ENCODE measurements at places on chromosomes 1 and 21. TPM values are rescaled to one million over a fixed set of nuclear protein-coding genes. Genes with fewer than 3 reads are reported as not detected.

The ECE1 gene
- 69.8 TPM for total RNA-seq

GRCh38 chr1:34029954-34030353 is 135.1 kb downstream of the CSMD2 start:
- no peak for DNase-seq

The GSTM5 gene
- not detected for total RNA-seq

GRCh38 chr21:36973986-36974850 is 7.7 kb upstream of the HLCS start:
- DNase-seq = no peak

The ZNF648 gene
- total RNA-seq = not detected

DNA sequence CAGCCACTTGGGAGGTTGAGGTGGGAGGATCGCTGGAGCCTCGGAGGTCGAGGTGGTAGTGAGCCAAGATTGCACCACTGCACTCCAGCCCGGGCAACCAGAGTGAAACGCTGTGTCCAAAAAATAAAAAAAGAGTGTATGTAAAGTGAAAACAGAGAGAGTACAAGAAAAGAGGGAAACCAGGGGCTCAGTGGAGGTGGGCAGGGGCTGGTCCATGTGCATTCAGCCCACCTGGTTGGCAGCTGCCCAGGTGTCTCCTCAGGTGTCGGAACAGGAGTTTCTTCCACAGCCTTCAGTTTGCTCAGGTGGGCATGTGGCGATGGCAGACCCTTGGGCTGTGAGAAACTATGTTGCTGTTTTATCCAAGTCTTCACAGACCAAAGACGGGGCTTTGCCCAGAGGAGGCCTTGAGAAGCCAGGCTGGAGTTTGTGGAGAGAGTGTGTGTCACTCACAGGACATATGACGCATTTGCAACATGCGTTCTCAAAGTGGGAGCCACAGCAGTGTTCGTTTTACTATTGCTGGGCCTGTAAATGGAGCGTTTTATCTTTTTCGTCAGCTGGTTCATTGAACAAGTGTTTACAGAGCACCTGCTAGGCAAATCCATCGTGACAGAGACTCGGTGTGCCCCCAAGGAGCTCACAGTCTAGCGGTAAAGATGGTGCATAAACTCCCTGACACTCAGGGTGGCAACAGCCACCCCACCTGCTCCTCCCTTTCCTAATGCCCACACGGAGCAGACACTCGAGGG is 22.4 kb upstream of the SAMD11 start:
- no peak for DNase-seq

DNA sequence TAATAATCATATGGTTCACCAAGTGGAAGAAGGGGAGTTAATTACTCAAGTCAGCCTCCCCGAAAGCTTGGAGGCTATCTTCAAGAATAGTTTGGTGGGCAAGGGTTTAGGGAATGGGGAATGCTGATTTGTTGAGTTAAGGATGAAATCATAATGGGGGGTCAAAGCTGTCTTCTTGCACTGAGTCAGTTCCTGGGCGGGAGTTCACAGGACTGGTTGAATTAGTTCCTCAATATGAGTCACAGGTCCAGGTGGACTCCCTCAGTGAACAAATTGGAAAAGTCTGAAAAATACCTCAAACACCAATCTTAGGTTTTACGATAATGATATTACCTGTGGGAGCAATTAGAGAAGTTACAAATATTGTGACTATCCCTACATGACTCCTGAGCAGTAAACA is 115.2 kb upstream of the COA6 start:
- peak; percentile 21 for DNase-seq

- DNase-seq = peak; percentile 58
Observed at GRCh38 chr1:51564124-51564523, 45.1 kb upstream of the EPS15 start.

The ACTL8 gene
- 0.46 TPM for total RNA-seq

GRCh38 chr1:192545896-192546521 is 29.6 kb upstream of the RGS1 start:
- DNase-seq = no peak

GRCh38 chr1:204545881-204546280 is 29.7 kb downstream of the MDM4 start:
- DNase-seq = no peak

DNA sequence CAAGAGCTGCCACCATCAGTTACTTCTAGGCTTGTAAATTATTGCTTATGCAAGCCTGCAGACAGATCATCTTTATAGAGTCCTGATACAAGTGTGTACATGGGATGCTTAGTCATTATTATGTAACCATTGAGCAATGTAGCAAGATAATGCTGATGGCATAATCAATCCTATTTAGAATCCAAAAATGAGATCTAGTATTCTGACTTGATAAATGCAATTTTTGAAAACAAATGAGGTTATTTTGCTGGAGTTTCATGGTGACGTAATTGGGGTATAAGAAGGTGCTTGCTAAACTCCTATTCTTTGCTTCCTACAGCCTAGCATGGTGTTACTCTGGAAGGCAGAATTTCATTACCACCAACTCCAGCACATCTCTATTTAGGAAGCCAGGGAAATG is 801.7 kb upstream of the PRMT6 start:
- no peak for DNase-seq

- DNase-seq = peak; percentile 66
Observed at GRCh38 chr1:30111431-30111830, 612.0 kb downstream of the MATN1 start.

DNA sequence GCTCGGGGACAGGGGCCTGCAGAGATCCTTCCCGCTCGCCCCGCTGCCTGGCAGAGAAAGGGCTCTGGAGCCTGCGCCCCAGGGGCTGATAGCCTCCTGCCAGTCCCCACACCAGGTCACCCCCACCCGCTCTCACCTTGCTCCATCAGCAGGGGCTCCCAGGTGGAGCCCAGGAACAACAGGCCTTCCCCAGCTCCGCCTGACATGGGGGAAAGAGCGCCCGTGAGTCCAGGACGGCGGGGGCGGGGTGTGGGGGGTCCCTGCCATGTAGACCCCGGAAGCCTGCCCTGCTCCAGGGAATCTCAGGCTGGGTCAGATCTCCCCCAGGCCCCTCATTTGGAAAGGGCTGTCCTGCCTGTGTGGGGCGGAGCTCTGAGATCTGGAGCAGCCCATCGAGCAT is 166.5 kb downstream of the PRDM16 start:
- DNase-seq = no peak

DNA sequence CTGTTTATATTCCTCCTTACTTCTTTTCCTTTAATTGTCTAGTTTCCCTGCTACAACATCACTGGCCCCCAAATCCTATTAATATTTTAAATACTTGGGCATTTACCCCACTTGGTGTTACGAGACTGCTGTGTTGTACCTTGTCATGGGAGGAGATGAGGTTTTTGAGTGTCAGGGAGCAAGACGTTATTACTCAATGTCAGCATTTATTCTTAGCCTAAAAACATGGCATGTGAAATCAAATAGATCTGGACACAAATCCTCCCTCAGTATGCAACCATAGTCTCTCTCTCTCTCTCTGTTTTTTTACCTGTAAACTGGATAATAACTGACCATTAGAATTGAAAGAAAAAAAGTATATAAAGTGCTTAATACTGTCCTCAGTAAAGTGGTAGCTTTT is 4.6 kb downstream of the LRRC8B start:
- DNase-seq = no peak

GRCh38 chr21:21200939-21201615 is 202.9 kb downstream of the NCAM2 start:
- no peak for DNase-seq

GRCh38 chr21:34133392-34133791 is 60.0 kb downstream of the MRPS6 start:
- no peak for DNase-seq

GRCh38 chr1:3323021-3323795 is 131.3 kb upstream of the ARHGEF16 start:
- DNase-seq = peak; percentile 55

GRCh38 chr1:244876228-244876910 is 12.0 kb upstream of the HNRNPU start:
- DNase-seq = no peak

DNA sequence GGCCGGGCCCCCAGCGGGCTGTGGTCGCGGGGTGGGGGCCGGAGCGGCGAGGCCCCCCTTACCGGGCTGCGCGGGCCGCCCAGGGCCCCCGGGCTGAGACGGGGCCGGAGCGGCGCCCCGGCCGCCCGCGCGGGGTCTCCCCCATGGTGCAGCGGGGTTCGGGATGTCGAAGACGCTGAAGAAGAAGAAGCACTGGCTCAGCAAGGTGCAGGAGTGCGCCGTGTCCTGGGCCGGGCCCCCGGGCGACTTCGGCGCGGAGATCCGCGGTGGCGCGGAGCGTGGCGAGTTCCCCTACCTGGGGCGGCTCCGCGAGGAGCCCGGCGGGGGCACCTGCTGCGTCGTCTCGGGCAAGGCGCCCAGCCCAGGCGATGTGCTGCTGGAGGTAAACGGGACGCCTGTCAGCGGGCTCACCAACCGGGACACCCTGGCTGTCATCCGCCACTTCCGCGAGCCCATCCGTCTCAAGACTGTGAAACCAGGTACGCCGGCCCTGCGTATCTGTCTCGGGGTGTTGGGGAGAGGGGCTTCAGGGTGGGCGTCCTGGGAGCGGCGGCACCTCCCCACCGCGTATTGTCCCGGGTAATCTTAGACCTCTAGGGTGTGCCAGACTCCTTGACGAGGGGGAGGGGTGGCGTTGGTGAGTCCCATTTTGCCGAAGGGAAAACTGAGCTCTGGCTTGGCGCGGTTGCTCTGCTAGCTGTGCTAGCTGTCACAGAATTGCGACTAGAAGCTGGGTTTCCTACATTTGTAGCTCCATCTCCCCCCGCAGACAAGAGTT is 745 bp downstream of the MAGI3 start:
- peak; percentile 72 for DNase-seq

The PLPPR4 gene
- total RNA-seq = 0.21 TPM

The CR1L gene
- total RNA-seq = 0.69 TPM

The C1orf53 gene
- 28.6 TPM for total RNA-seq

DNA sequence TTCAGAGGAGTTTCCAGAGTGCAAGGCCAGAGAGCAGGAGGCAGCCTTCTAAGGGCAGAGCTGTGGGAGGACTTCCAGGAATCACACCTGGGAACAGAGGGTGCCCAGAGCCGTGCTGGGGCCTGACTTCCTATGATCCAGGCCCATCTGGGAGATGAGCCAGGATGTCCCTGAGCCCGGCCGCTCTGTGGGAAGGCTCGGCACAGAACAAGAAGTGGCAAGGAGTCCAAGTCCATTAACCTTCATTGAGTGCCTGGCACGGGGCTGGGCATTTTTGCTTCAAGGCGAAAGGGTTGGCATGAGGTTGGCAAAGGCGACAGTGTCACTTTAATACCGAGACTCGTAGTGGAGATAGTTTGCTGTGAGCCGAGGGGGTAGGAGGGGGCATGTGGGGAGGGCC is 18.2 kb downstream of the TMEM201 start:
- no peak for DNase-seq

The SRGAP2C gene
- 13.9 TPM for total RNA-seq

GRCh38 chr1:2231532-2232254 is 3.6 kb downstream of the SKI start:
- DNase-seq = peak; percentile 74

The AADACL4 gene
- total RNA-seq = not detected

- no peak for DNase-seq
Observed at GRCh38 chr1:191752342-191752741, 405.9 kb upstream of the RGS18 start.

DNA sequence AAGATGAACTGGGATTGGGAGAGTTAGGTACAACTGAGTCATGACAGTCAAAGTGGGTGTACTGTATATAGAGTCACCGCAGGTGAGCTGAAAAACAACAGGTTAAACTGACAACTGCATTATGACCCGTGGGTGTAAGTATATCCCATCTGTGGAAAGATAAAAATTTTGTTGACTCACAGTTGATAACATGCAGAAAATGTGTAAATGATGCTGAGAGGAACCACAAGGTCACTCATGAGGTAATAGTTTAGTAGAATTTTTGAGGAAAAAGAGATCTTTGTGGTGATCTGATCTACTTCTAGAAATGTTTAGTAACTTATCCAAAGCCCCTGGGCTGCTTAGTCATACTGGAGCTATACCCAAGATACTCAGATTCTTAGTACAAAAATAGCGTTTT is 838 bp downstream of the OR2C3 start:
- no peak for DNase-seq

DNA sequence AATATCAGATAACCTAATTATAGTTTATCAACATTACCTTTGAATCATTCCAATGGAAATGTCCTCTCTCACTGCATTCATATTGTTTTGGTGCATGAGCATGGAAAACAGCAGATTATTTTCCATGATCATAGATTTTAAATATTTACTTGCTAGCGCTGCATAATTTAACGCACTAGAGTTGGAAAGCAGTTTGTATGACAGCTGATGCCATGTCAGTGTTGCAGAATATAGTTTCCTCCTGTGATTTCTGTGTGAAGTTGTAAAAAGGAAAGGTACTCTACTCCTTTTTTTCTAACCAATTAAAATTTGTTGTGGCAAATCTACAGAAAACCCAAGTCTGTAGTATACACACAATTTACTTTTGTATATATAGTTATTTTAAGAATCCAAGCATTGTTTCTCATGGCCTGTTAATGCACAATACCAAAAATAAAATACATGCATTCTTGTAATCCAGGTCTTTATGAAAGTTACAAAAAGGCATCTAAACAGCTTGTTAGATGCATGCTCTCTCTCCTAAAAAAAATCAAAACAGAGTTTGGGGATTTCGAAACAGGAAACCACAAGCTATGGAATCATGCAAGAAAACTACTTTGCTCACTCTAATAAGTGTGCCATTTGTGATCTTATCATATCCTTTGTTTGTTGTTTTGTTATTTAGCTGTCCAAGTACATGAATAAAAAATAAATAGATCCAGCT is 1.9 kb upstream of the ATG4C start:
- DNase-seq = no peak

DNA sequence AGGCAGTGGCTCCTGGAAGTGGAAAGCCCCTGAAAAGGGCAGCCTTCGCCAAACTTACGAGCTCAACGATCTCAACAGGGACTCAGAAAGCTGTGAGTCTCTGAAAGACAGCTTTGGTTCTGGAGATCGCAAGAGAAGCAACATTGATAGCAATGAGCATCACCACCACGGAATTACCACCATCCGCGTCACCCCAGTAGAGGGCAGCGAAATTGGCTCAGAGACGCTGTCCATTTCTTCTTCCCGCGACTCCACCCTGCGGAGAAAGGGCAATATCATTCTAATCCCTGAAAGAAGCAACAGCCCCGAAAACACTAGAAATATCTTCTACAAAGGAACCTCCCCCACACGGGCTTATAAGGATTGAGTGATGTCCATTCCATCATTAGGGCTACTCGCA is 42.4 kb downstream of the PLPPR4 start:
- DNase-seq = no peak

DNA sequence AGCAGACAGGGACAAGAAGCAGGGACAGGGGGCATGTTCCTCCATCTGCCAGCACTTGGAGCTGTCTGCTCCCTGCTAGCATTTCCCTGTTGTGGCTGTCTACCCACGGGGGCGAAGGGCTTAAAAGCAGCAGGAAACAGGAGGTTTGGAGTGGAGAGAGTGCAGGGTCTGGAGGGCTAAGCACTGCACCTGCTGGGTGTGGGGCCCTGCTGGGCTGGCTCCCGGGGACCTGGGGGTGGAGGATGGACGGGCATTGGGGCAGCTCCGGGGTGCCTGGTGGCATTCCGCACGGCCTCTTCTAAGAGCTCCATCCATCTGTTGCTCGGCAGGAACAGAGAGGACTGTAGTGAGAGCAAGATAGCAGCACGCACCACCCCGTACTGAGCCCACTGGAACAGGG is 21.2 kb downstream of the LRRC71 start:
- no peak for DNase-seq

- DNase-seq = no peak
Observed at GRCh38 chr1:7489586-7489985, 281.5 kb upstream of the VAMP3 start.

Data from Daoy (cell line).